ENCODE measurements at places on chromosomes 11 and 22.

DNA sequence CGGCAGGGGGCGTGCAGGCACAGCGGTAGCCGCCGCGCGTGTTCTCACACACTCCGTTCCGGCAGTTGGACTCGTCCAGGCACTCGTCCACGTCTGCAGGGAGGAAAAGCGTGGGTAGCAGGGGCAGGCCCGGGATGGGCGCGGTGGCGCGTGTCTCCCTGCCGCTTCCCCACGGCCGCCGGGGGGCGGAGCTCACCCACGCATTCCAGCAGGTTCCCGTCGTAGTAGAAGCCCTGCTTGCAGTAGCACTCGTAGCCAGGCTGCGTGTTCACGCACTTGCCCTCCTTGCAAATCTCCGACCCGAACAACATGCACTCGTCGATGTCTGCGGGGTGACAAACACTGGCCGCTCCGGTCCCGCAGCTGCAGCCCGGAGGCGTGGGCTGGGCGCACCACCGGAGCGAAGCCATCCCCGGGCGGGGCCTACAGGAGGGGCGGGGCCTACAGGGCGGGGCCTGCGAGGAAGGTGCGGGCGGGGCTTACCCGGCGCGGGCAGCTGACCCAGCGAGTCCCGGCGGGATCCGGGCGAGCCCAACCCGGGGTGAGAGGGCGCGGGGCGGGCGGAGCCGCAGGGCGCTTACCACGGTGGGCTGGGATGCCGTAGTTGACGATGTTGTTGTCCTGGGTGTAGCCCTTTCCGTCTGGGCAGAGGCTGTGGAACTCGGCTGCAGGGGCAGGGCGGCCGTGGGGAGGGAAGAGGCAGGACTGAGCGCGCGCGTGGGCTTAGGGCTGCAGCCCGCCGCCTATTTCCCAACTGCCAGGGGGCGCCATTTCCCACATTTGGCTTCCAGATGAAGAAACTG lies 15.6 kb downstream of the SCYL1 start:
- peak; percentile 94 for DNase-seq

DNA sequence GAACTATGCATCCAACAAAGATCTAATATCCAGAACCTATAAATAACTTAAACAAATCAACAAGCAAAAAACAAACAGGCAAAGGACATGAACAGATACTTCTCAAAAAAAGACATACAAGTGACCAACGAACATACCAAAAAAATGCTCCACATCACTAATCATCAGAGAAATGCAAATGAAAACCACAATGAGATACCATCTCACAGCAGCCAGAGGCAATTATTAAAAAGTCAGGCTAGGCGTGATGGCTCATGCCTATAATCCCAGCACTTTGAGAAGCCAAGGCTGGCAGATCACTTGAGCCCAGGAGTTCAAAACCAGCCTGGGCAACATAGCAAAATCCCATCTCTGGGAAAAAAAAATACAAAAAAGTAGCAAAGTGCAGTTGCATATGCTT lies 10.7 kb downstream of the SAA4 start:
- DNase-seq = no peak

DNA sequence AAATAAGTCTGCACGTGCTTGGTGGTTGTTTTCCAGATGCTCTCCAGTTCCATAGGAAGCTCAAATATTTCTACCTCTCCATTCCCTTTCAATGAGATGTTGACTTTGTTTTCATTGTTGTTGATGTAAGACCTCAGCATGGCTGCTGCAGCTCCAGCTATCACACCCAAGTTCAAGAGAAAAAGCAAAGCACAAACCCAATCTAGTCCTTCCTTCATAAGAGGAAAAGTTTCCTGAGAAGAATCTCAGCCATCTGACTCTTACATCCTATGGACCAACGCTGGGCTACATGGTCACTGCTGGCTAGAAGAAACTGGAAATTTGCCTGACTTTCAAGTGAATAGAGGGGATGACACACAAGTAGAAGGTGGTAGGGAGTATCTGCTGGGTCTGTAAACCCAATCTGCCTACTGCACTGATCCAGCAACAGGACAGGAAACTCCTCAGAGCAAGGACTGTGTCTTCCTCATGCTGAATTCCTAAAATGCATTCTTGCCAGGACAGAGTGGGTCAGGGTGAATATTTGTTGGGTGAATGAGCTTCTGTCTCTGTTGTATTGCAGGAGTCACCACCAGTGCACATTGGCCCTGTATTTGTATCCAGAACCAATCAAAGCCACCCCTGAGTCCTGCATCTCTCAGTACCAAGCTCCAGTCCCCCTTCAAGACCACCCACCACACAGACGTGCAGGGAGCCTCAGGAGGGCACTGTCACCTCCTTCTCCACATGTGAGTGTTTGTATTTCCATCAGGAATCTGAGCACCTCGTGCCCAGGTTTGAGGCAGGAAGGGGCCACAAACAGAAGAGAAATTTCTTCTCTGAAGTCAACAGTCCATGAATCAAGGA lies 118.0 kb upstream of the IGLL5 start:
- DNase-seq = no peak

GRCh38 chr11:44149651-44150050 lies 54.2 kb downstream of the EXT2 start:
- no peak for DNase-seq

- DNase-seq = no peak
Measured at GRCh38 chr11:45057938-45058646, 88.3 kb upstream of the PRDM11 start.

DNA sequence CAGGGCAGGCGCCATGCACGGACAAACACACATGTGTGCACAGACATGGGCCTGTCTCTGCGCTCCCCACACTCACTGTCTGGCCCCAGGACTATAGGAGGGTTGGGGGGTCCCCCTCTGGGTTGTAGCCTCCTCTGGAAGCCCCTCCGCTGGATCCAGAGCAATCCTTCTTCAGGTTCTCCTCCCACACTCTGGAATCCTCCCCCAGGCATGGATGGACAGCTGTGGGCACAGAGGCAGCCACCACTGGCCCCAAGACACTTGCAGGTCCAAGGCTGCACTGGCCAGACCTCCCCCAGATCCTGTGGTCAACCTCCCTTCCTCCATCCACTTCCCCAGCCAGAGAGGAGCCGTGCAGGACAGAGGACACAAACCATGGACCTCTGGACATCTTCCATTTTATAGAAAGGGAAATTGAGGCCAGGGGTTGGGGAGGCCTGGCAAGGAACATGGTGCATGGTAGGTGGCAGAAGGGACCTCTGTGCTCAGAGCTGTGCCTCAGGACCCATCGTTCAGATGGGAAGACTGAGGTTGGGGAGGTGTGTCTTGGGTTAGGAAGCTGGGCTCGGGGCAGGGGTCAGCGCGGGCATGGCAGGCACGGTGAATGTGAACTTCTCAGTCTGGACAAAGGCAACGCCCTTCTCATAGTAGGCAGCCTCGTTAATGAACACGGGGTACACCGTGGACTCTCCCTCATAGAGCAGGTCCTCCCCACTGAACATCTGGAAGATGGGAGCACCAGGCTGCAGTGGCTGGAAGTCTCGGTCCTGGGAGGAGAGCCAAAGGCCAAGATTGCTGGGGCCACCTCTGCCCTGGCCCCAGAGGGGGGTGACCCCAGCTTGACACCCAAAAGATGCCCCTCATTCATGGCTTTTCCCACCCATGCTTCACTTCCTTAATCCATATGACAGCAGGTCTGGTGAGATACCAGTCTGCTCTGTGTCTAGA lies 2.9 kb upstream of the TBX10 start:
- DNase-seq = no peak

GRCh38 chr11:11555208-11555607 lies 66.6 kb downstream of the GALNT18 start:
- no peak for DNase-seq

DNA sequence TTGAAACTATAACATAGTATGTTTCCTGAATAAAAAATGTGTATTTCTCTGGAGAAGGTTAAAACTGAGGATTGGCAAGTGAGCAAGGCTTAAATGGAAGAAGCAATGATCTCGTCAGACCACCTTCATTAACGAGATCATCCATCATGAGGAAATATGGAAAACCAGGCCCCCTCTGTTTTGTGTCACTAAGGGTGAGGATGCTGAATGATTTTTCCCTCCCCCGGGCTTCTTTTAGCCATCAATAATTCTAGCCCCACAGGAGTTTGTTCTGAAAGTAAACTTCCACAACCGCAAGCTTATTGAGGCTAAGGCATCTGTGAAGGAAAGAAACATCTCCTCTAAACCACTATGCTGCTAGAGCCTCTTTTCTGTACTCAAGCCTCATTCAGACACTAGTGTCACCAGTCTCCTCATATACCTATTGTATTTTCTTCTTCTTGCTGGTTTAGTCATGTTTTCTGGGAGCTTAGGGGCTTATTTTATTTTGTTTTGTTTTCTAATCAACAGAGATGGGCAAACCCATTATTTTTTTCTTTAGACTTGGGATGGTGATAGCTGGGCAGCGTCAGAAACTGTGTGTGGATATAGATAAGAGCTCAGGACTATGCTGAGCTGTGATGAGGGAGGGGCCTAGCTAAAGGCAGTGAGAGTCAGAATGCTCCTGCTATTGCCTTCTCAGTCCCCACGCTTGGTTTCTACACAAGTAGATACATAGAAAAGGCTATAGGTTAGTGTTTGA lies 5.8 kb upstream of the HBE1 start:
- DNase-seq = peak; percentile 22

GRCh38 chr11:86395061-86395551 lies 20.4 kb downstream of the CCDC81 start:
- peak; percentile 69 for DNase-seq

GRCh38 chr22:25555586-25555985 lies 8.9 kb upstream of the GRK3 start:
- no peak for DNase-seq

GRCh38 chr11:40924915-40925314 lies 534.5 kb downstream of the LRRC4C start:
- DNase-seq = peak; percentile 18

GRCh38 chr11:120771551-120772060 lies 252.3 kb upstream of the TBCEL start:
- no peak for DNase-seq

GRCh38 chr11:35523331-35523768 lies 2.1 kb downstream of the PAMR1 start:
- no peak for DNase-seq

DNA sequence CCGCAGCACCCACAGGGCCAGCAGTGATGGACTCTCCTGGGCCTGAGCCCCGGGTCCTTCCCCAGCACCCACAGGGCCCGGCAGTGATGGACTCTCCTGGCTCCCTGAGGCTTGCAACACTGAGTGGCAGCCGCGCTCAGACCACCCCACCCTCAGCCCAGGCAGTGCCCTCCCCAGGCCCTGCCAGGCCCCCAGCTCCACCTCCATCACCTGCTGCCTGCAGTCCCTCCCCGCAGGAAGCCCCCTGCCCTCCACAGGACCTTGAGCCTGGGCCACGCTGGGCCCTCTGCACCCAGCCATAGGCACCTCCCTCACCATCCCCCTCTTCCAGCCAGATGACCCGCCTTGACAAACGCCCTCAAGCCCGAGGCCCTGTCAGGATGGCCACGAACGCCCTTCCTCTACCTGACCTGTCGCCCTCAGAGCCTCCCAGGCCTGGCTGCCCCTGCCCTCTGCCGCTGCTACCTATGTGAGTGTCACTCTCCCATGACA lies 11.4 kb downstream of the ALG12 start:
- no peak for DNase-seq

- no peak for DNase-seq
Measured at GRCh38 chr11:66875378-66875777, 18.5 kb downstream of the LRFN4 start.

DNA sequence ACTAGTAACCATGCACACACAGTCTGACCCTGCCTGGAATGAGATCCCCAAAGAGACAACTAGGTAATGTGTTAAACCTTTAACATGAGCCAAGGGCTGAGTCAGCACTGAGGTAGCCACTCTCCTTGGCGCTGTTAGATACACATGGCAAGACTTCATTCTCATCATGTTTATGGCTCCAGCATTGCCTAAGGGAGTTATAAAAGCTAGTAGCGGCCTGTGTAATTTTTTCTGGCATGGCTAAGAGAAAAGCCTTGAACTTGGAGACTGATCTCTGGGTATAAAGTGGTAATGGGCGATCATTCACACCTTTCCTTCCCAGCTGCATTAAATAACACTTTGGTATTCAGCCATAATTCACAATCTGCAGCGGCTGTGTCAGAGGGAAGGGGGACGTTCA lies 779.7 kb upstream of the LRRC4C start:
- no peak for DNase-seq

DNA sequence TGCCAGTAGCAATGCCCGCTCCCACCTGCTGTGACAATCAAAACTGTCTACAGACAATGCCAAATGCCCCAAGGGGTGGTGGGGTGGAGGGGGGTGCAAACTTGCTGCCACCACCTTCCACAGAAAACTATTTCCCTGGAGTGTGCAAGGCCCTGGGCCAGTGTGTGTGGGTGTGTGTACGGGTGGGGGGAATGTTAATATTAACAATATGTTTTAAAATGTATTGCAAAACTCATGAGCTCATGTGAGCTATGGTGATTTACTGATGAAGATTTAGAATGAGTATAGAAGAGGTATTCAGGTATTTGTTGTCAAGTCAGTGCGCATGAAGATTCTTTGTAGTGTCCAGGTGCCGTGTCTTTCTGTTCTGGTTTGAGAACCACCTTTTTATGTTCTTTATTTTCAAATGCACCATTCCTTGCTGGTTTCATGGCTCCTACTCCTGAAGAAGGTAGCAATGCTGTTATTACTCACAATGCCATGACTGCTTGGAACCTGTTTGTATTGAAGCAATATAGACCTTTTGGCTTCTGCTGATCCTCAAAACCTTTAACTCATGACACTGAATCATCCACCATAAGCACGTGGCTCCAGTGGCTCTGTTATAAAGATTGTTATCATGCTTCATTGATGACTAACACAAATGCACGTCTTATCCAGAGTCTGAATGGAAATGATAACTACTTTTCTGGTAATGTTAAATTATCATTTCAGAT lies 29.9 kb upstream of the AQP11 start:
- DNase-seq = no peak

DNA sequence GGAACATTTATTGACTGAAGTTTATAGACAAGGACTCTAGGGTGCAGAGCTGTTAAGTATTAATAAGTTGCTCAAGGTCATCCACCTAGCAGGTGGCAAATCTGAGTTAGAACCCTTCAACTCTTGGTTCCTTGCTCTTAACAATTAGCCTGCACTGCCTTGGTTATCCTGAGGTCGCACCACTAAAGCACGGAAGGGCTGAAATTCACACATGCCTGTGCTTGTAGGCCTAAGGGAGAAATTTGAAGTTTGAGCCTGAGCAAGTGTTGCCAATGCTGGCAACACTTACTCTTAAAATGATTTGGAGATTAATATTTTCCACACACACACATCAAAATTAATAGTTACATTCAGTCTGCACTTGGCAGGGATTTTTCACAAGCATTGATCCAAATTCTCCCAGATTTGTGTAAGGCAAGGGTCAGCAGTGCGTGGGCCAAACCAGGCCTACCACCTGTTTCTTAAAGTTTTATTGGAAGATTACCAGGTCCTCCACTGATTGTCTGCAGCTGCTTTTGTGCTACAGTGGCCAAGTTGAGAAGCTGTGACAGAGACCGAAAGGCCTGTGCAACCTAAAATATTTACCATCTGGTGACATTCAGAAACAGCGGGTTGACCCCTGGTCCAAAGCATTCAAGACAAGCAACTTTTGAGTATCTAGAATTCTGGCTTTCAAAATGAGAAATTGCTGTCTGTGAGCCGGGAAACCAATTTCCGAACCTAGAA lies 16.3 kb downstream of the APOL5 start:
- no peak for DNase-seq

Data from mesendoderm (in vitro differentiated cells).